ENCODE measurements at places on chromosomes 4 and X.

- DNase-seq: no peak
Measured at GRCh38 chrX:110050901-110051300, 48.0 kb downstream of the TMEM164 start.

DNA sequence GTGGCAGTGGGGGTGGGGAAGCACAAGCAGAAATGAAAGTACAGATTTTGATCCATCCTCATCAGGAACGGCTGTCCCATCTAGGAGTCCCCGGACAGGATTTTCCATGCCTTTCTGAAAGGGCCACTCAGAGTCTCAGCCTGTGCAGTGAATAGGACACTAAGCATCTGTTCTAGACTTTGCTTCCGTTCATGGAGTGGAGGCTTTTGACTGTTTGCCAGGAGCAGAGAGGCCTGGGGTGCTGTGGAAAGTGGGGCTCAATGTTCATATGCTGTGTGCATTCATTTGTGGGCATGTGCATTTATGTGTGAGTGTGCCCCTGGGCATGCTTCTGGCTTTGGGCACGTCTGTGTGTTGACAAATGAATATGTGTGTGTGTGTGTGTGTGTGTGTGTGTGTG, 25.6 kb upstream of the MAMLD1 start:
- DNase-seq: no peak

DNA sequence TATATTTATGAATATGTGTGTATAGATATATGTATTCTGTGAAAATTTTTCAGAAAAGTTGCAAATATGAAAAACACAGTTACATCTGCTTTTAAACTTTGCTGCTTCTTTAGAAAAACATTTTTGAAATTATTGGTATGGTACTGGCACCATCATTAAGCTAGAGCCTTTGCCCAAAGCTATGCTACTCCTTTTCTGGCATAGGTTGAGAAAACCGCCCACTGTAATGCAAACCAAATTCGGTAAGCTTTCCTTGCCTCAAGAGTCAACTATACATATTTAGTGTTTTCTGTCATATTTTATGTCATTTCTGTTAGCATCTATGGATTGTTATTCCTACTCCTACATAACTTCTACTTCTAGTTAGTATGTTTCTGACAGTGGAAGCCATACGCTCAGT, 50.7 kb downstream of the ANTXR2 start:
- DNase-seq: no peak

- DNase-seq: no peak
Measured at GRCh38 chrX:22424919-22425318, 152.2 kb downstream of the CBLL2 start.

GRCh38 chr4:3407930-3408792, 33.6 kb upstream of the HGFAC start:
- no peak for DNase-seq

- DNase-seq: no peak
Measured at GRCh38 chr4:97911236-97911906, 231.9 kb downstream of the STPG2 start.

DNA sequence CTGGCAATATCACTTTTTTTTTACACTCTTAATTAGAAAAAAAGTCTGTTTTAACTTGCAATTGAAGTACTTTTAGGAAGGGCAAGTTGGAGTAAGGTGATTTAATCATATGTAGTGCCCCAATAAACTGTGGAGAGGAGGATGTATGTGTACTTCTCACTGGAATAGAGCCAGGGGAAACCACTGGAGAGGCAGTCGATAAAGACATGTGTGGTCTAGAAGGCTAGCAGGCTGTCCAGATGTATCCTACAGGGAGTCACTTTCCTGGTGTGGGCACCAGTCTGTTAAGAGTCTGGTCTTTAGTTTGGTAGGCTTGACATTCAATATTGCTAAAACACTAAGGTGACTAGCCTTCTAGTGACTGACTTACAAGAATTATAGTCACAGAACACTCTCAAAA, 9.6 kb upstream of the SGMS2 start:
- DNase-seq: no peak

DNA sequence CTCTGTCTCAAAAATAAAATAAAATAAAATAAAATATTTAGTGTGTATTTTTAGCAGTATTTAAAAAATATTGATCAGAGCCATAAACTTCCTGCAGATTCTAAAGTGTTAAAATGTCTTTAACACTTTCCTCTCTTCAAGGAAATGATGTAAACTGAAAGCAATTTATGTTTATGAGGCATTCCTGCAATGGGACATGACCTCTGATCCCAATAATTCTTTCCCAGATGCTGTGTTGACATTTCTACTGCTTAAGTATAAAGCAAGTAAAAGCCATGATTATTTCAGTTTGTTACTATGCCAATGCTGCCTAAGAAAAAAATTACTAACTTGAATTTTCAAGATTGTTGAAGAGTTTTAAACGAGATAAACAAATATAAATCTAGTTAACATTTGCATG, 29.0 kb downstream of the COQ2 start:
- DNase-seq: peak; percentile 92

DNA sequence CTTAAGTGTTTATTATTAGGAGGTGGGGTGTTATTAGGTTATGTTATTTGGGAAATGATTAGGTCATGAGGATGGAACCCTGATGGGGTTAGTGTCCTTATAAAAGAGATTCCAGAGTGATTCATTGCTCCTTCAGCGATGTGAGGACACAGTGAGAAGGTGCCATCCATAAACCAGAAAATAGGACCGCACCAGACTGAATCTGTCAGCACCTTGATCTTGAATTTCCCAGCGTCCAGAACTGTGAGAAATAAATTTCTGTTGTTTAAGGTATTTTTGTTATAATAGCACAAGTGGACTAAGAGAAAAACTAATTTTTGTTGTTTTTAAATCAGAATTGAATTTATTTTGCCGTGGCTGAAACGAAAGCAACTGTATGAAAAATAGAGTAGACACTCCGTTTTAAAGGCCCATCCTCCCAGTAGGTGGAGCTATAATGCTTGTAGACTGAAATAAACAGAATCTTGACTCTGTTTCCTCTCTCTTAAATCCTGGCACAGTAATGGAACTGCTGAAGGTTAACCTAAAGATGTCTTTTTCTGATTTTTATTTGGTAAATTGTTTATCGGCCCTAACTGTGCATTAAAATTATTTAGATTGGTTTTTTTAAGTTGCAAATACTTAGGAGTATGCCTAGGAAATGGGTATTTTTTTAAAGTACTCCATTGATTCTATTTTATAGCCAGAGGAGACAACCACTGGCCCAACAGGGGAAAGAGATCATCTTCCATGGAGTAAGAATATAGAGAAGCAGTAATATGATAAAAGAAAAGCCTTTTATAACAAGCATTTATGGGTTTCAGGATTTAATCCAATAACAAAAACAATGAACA, 133.2 kb upstream of the ADAMTS3 start:
- DNase-seq: peak; percentile 61

GRCh38 chr4:126081336-126081735, 766.6 kb downstream of the FAT4 start:
- no peak for DNase-seq

- DNase-seq: no peak
Measured at GRCh38 chrX:109732017-109732801, 848 bp downstream of the ACSL4 start.

GRCh38 chr4:2646396-2647149, 109.6 kb downstream of the TNIP2 start:
- no peak for DNase-seq

DNA sequence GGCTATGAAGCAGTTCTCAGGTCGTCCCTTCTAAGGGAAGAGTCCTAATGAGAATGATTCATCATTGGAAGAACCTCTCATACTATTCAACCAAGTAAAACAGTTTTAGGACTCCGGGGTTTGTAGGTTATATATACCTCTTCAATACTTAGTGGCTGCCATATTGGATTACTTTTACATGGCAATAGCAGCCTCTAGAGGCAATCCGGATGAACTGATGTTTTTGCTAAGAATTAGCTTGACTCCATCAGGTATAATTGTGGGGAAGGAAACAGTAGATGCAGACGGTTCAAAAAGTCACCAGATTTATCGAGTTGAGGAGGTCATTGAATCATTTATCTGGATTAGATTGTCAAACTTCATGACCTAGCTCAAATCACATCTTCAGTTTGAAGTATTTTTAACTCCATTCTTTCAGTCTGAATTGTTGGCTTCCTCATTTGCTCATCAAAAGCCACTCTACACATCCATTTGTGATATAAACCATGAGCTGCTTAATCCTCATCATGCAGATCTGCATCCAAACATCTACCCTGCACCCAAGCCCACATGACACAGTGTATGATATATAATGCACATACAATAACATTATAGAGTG, 28.4 kb downstream of the GUCY1B1 start:
- DNase-seq: peak; percentile 62

GRCh38 chr4:13659341-13660070, 32.0 kb upstream of the BOD1L1 start:
- DNase-seq: no peak

DNA sequence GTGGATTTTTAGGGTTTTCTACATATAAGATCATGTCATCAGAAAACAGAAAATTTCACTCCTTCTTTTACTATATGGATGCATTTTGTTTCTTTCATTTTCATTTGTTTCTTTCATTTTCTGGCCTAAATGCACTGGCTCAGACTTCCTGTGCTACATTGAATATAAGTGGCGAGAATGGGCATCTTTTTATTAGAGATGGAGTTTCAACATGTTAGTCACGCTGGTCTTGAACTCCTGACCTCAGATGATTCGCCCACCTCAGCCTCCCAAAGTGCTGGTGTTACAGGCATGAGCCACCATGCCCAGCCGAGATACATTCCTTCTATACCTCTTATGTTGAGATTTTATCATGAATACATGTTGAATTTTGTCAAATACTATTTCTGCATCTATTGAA, 61.8 kb downstream of the BRWD3 start:
- no peak for DNase-seq

GRCh38 chrX:37759351-37759750, 20.5 kb upstream of the CYBB start:
- DNase-seq: no peak

- DNase-seq: no peak
Measured at GRCh38 chrX:54944816-54945215, 24.2 kb downstream of the TRO start.
